ENCODE measurements at places on chromosomes 6 and 20.
A peak's percentile ranks its signal among the peaks of the same experiment; 100 is the strongest.

GRCh38 chr6:147022041-147022440, 182.2 kb upstream of the STXBP5 start:
- no peak for DNase-seq

GRCh38 chr20:41509316-41510200, 108.6 kb downstream of the CHD6 start:
- no peak for DNase-seq

DNA sequence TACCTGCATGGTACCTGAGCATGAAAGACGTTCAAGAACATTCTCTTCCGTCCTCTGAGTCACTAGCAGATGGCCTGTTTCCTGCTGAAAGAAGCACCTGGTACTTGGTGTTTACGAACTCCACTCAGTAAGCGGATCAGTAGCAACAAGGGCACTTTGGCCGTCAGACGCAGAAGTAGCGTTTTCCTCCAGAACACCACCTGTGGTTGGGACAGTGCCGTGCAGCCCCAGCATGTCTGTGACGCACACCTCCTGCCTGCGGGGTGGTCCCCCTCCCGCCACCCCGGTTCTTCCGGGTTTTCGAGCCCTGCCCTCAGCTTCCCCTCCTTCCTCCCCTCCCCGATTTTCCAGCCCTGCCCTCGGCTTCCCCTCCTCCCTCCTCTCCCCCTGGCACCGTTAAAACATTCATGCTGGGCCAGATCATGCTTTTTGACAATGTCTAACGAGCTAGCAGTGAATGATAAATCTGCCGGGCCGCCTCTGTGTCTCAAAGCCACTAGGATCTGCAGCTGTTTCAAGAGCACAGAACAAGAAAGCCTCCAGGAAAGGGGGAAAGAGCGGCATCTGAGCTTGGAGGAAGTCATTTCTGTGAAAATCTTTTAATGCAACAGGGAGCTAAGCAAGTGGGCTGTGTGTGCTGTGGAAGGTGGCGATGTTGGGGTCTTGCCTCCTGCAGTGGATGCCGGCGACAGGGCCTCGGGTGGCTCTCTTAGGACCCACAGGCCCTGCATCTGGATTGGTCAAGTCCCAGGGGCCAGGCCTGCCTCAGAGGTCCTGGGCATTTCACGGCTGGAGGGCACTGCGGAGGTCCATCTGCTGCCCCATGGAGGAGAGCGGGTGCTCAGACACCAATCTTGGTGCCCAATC, 207.9 kb downstream of the ERMARD start:
- DNase-seq = peak; percentile 28

DNA sequence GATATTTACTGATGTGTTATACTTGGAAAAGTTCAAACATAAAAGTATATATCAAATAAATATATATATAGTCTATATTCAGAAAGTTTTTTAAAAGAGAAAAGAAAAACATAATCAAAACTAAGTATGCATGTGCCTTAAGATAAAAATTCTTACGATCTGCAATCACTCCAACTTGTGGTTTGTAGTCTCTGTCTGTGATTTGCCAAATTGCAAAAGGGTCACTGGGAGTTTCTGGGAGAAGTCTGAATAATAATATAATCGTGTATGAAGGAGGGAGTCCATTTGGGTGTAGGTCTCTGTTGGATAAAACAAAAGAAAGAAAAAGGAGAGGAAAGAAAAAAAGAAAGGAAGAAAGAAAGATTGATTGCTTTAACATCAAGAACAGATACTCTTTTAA, 92.4 kb downstream of the COL12A1 start:
- no peak for DNase-seq

DNA sequence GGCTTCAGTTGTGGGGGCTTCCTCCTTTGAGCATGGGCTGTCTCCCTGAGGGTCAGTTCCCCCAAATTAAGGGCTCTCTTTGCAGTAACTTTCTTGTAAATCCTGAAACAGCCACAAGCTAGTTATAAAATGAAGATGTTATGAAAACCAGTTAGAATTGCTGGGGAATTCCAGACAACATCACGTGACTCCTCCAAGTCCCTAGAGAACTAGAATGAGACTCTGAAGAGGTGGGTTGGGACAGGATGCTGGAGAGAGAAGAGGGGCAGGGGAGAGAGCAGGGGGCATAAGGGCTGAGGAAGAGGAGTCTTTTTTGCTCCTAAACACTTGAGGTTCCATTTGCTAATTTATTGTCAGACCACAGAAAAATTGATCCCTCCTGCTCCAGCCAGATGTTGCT, 380.3 kb downstream of the DHX35 start:
- DNase-seq = no peak

DNA sequence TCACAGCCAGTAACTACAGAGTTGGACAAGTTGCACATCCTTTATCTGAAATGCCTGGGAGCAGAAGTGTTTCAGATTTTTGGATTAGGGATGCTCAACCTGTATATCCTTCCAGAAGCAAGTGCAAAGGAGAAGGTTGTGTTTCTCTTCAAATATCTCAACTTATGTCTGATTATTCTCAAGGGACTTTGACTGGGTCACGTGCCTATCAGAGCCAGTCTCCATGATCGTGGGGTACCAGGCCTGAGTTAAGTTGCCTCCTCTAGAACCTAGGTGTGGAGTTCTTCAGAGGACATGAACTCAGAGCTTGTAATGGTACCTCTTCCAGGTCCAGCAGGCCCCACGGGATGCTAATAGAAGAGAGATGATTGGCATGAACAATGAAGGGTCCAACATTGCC, 7.8 kb downstream of the CD83 start:
- DNase-seq = no peak

DNA sequence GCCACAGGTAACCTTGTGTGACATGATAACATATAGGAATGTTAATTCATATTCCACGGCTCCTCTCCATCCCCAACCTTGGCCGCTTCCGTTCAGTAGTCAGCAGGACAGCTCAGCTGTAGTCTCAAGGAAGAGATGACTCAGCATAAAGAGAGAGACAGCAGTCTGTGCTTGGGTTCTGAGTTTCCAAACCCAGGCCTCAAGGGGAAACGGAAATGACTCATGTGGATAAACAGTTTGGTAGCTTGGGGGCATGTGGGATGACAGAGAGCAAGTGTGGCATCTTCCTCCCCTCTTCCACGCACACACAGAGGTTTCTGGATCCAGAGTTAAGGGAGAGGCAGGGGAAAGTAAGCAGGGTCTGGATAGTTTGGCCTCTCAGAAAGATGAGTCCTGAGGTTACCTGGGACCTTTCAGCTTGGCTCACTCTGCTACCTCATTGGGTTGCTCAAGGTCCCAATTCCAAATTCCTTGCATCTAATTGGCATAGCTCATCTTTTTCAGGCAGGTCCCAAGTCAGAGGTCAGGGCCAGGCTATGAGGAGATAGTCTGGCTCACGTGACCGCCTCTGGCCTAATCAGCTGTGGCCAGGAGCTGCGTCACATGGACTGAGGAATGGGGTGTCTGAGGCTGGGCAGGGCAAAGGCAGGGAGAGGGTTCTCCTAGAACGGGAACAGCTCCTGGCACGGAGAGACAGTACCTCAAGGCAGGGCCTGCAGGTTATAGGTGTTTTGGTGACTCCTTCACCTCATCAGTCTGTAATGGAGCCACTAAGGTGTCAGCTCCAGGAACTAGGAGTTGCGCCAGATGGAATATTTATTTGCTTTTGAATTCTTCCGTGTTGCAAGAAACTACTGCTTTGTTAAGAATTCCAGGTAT, 36.5 kb upstream of the MLN start:
- no peak for DNase-seq

DNA sequence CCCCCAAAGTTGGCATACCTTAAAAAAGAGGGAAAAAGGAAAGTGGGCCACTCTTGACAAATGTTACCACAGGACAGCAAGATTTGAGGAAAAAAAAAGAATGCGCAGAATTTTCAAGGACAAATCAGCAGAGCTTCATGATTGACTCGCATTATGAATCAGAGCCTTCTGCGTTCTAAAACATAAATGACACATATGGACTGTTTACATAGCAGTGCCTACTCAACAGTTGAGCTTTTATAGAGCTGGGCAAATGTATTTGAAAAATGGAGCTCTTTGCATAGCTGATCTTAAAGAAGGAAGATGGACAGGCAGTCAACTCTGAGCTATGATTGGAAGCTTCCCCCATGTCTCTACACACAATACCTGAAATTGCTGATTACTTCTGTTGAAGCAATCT, 213.2 kb upstream of the NT5E start:
- DNase-seq = no peak

- DNase-seq = no peak
Observed at GRCh38 chr6:45555981-45556771, 178.4 kb upstream of the SUPT3H start.

DNA sequence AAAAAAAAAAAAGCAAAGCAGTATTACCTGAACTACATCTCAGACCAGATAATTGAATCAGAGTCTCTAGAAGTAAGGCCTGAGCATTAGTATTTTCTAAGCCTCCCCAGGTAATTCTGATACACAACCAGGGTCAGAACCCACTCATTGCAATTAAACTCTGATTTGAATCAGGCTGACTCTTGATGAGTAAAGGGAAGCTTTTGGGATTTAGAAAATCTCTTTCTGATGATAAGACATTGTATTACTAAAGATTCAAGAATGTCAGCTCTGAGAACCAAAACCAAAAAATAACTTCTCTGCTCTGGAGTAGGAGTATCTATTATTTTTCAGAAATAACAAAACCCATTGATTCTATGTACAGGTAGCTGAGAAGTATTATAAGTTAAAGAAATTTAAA, 100.1 kb upstream of the COL21A1 start:
- DNase-seq = no peak

- no peak for DNase-seq
Observed at GRCh38 chr6:140977403-140977802, 1155.3 kb upstream of the GJE1 start.

GRCh38 chr6:169806701-169807100, 55.3 kb downstream of the ERMARD start:
- no peak for DNase-seq

- no peak for DNase-seq
Observed at GRCh38 chr6:106568530-106568929, 60.8 kb downstream of the RTN4IP1 start.

All from activated CD8-positive, alpha-beta memory T cell treated with anti-CD3 and anti-CD28 coated beads for 1 hour (primary cell).